ENCODE measurements at places on chromosomes 2 and 18.

DNA sequence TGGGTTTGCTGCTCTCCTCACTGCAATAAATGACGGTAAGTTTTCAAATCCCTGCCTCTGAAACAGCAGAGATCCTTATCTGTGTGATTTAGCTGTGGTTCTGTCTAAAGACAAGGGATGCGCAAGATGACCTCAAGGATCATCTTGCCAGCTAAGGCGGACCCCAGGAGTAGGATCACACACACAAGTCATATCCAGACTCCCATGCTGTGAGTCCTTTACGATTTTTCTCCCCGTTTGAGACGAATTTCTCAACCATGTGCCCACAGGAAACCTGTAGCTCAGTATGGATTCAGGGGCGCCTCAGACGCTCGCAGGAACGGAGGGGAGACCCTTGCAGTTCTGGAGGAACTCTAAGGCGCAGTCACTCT, 11.1 kb upstream of the DCTN1 start:
- DNase-seq, result no peak

DNA sequence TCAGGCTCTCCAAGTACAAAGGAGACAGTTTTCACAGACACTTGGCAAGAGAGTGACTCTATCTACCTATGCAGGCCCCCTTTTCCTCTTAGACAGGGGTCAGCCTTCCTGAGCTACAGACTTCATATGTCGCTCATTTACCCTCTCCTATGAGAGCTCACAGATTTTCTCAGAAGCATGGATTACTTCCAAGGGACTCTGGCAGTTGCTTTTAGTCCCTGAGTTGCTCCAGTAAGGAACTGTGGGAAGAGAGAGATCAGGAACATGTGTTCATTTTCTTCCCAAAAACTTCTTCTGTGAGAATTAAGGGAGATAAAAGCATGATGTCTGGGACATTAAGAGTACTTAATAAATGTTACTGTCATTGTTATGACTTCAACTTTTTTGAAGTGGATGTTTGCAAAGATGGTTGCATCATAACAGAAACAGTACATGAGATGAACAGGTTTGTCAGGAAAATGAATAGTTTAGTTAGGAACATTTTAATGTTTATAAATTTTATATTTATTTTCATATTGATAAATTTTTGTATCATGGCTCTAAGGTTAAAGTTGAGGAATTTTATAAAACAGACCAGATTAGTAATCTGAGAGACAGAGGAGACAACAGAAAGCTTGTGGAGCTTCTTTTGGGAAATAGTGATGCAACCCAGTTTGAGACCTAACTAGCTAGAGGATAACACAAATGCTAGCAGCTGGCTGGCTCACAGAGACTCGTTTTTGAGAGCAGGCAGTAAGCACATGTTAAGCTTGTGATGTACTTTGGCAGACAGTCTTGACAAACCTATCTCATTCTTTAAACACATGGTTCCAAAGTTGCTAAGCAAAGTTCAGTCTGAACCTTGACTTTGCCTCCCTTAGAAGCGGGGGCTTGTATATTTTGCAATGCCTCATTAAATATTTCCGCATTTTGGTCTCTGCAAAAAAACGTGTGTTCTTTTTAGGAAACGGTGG, 21.7 kb upstream of the UGP2 start:
- DNase-seq, result no peak

DNA sequence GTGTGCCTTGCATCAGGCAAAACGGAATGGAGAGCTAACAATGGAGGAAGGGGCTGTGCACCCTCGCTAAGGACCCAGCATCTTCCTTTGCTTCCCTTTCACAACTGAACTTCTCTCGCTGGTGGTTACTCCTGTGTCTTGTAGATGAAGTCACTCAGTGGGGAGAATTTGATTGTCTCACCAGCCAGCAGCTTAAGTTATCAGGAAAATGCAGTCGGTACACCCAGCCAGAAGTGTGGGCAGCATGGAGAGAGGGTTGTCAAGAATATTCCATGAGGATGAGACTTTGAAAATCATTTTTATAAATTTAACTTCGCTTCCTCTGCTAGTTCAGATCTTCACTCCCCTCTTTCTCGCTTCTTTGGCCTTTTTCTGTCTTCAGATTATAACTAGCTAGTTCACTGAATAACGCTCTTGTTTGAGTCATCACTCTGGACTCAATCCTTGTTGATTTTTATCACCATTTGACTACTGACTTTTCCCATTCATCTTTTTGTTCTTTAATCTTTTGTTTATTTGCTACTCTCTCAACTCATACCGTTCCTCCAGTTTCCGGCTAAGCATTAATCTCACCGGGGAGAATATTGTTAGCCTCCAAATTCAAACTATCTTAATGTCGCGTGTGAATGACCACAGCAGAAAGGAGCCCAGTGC, 221.7 kb downstream of the CD226 start:
- DNase-seq, result no peak

GRCh38 chr2:218867900-218868299, 8.3 kb downstream of the WNT6 start:
- no peak for DNase-seq

DNA sequence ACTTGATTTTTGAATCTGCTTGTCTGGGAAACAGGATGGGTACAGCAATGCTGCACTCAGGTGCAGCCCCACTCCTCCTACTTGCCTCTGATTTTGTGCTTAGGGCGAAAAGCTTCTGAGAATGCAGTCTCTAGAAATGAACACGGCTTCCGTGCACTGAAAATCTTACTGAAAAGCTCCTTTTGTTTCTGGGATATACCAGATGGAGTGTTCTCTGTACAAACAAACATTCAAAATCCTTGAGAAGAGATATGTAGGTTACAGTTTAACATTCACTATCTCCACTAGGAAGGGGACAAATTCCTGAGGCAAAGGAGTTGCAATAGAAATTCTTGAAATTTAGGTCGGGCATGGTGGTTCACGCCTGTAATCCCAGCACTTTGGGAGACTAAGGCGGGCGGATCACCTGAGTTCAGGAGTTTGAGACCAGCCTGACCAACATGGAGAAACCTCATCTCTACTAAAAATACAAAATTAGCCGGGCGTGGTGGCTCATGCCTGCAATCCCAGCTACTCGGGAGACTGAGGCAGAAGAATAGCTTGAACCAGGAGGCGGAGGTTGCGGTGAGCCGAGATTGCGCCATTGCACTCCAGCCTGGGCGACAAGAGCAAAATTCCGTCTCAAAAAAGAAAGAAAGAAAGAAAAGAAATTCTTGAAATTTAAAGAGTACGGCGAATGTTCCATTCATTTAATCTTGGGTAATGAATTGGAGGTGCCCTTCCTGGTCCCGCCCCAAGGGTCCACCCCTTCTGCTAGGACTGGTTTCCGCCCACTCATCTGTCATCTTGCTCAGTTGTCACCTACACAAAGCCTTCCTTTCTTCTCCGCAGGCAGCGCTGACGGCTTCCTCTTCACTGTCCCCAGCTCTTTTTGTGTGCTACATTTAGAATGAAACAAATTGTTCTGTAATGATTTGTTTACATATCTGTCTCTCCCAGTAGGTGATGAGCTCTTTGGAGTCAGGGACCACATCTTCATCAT, 92.4 kb downstream of the SOCS6 start:
- no peak for DNase-seq

- DNase-seq, result no peak
Measured at GRCh38 chr2:177693658-177694339, 301.2 kb downstream of the AGPS start.

GRCh38 chr18:30944773-30945417, 97.6 kb downstream of the DSC3 start:
- no peak for DNase-seq

DNA sequence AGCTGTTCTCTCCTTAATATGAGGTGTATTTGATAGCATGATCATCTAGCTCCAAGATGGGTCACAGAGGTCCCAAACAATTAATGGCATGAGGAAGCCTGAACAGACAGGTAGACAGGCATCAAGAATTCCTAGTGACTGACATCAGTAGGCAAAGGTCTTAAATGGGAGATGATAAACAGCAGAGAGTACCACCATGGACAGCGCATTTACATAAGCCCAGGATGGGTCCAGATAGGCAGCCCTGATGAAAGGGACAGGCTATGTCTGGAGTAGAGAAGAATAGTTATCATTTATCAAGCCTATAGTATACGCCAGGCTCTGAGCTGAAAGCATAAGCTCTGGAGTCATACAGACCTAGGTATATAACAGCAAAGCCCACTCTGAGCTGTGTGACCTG, 434.7 kb upstream of the SETBP1 start:
- peak; percentile 9 for DNase-seq

GRCh38 chr2:174777347-174778084, 13.2 kb upstream of the CHRNA1 start:
- DNase-seq, result no peak
